ENCODE measurements at places on chromosomes 13 and 19.

- DNase-seq = no peak
Measured at GRCh38 chr13:38863536-38863935, 127.1 kb downstream of the STOML3 start.

GRCh38 chr13:65032825-65033224 is 2197.3 kb downstream of the PCDH9 start:
- no peak for DNase-seq

DNA sequence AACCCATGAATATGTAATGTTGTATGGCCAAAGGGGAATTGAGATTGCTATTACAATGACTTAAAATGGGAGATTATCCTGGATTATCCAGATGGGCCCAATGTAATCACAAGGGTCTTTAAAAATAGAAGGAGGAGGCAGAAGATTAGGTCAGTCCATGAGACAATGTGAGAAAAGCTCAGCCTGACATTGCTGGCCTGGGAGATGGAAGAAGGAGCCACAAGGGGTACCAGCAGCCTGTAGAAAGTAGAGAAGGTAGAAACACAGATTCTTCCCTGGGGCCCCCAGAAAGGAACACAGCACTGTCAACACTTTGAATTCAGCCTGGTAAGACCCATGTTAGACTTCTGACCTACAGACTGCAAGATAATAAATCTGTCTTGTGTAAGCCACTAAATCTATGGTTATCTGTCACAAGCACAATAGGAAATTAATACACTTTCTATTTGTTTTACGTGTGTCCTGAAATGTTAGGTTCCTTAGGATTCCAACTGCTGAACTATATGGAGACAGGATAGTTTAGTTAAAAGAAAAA is 132.9 kb upstream of the SERP2 start:
- DNase-seq = no peak

GRCh38 chr13:34230271-34230670 is 412.3 kb downstream of the RFC3 start:
- DNase-seq = no peak

- DNase-seq = no peak
Measured at GRCh38 chr13:72255908-72256307, 388.9 kb upstream of the DACH1 start.

- DNase-seq = no peak
Measured at GRCh38 chr13:44112700-44113329, 233.1 kb downstream of the LACC1 start.

- no peak for DNase-seq
Measured at GRCh38 chr19:9935506-9936325, 599 bp downstream of the OLFM2 start.

GRCh38 chr13:99991013-99991827 is 9.6 kb downstream of the ZIC2 start:
- no peak for DNase-seq

- no peak for DNase-seq
Measured at GRCh38 chr19:54600212-54600611, 6.8 kb downstream of the LILRA1 start.

GRCh38 chr13:109096101-109096500 is 466.7 kb downstream of the MYO16 start:
- DNase-seq = no peak

GRCh38 chr19:48681127-48681470 is 8.3 kb upstream of the NTN5 start:
- DNase-seq = no peak

DNA sequence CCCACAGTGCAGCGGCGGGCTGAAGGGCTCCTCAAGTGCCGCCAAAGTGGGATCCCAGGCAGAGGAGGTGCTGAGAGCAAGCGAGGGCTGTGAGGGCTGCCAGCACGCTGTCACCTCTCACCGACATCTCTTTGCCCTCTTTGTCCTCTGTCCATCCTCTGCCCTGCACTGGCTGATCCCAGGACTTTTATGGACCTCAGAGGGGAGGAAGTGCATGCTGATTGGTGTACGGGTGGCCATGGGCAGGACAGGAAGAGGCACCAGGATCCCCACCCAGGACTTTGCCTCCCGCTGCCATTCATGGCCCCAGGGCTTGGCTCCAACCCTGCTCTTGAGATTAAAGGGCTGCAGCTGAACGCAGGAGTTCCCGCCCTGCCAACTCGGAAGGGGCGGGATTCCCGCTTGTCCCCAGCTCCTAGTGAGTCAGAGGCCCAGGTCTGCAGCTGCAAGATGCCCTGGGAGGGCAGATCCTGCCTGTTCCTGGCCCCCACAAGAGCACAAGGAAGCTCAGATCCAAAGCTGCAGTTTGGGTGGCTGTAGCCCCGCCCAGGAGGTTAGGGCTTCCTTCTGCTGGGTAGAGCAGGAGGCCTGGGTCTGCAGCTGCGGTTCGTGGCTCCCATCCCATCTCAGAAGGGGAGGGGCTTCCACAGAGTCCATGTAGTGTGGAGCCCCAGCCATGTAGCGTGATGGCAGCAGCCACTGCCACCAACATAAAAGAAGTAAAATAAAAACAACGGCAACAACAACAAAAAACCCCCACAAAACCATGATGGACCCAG is 1716.7 kb downstream of the SLITRK1 start:
- no peak for DNase-seq

GRCh38 chr13:98405107-98405571 is 171.8 kb downstream of the STK24 start:
- no peak for DNase-seq

DNA sequence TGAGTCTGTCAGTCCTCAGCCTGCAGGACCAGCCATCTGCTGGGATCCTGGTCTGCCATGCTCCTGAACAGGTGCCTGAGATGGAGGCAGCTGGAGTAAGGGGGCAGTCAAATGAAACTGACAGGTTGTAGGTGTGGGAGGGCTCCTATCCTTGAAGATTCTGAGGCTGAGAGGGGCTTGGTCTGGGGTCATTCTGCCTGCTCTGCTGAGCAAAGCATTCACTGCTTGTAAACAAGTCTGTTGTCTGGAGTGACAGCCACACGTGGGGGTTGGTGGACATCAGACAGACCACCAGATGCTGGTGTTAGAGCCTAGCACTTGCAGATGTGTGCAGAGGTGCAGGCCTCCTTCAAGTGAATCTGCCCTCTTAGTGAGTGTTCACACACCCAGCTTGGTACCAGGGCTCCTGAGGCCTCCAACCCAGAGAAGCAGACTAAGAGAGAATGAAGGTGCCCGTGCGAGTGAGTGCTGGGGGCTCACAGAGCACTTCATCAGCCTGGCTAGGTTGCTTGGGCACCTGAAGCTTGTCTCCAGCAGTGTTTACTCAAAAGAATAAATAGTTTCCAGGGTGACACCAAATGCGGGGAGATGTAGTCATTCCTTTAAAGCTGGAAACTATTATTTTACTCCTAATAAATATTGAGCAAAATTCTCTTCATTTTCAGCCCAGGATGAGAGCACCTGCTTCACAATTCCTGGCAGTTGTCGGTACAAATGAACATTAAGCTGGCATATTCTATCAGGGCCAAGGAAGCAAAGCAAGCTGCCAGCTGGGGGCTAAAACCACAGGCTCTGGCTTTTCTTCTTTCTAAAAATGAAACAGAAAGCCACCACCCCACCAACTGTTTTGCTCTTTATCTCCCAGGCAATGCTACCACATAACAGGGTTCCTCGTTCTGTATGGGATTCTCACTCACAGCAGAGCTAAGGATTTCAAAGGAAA is 82.3 kb downstream of the RNASEH2B start:
- no peak for DNase-seq

DNA sequence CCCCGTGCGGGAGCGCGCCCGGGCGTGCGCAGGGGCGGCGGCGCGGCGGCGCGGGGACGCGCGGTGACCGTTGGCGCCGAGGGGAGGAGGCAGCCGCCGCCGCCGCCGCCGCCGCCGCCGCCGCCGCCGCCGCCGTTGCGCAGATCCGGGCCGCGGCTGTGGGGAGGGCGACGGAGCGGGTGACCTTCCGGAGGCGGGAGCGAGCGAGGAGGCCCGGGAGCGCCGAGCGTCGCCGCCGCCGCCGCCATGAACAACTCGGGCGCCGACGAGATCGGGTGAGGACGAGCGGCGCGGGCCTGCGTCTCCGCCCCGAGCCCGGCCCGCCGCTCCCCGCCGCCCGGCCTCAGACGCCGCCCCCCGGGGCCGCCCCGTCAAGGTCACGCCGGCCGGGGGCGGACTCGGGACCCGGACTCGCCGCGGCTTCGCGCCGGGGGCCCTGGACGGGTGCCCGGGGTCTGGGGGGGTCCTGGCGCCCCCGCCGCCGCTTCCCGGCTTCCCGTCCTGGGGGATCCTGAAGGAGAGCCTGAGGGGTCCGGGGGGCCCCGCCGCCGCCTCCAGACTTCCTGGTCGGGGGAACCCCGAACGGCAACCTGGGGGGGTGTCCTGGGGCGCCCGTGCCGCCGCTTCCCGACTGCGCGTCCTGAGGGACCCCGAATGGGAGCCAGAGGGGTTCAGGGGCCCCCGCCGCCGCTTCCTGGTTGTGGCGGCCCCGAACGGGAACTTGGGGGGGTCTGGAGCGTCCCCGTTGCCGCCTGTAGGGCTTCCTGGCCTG is at the start of gene DAZAP1:
DAZAP1 (plus strand) TSS at position 59 of the 772 bp plus-strand sequence; CDS start at position 247, 188 bp downstream.
- DNase-seq = no peak

GRCh38 chr19:46111376-46111775 is 13.1 kb downstream of the IGFL3 start:
- no peak for DNase-seq

- no peak for DNase-seq
Measured at GRCh38 chr19:18393836-18394235, 3.6 kb downstream of the LRRC25 start.

DNA sequence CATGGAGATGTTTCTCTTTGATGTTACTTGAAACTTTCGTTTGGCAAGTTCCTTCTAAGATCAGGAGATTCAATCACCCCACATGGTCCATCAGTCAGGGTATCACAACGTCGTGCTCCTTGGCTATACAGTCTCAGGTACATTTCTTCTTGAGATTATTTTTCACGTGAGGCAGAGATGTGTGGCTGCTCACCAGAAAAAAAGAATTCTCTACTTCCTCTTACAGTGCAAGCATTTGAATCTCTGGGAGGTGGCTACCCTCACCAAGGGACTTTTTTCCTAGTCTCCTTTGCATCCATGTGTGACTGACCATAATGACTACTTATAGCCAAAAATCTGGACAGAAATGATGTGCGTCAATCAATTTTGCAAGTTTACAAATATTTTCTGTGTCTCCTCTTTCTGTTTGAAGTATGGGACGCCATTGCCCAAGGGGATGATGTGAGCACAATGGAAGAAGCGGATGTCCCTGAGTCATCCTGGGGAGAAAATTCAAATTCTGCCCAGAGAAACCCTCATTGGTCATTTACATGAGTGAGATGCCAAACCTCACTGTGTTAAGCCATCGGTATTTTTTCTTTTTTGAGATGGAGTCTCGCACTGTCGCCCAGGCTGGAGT is 8.6 kb upstream of the LAIR2 start:
- no peak for DNase-seq

DNA sequence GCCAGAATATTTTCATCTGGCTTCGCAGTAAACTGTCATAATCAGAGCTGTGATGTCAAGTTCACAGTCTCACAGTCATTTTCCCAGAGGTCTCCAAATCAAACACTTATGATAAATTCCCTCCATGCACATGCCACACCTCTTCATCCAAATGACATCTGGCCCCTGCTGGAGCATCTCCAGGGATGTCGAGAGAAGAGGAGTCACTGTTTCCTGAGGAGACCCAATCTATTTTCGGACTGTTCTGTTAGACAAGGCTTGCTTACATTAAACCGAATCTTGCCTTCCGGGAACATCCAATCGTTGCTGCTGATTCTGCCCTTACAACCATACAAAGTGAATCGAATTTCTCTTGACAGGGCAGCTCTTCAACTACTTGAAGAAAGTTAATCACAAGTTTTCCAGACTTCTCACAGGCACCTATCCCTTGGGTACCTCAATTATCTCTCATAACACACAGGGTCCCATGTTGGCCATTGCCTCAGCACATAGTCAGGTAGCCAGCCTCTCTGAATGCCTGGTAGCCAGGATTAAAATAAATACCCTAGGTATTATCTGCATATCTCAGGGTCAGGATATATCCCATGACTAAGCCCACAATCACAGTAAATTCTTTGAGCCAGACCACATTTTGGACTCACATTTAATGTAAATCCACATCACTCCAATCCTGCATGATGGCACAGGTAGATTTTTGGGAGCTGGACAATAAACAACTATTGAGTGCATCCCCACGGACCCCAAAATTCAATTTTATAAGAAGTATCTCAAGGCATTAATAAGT is 182.5 kb downstream of the ABCC4 start:
- DNase-seq = no peak

DNA sequence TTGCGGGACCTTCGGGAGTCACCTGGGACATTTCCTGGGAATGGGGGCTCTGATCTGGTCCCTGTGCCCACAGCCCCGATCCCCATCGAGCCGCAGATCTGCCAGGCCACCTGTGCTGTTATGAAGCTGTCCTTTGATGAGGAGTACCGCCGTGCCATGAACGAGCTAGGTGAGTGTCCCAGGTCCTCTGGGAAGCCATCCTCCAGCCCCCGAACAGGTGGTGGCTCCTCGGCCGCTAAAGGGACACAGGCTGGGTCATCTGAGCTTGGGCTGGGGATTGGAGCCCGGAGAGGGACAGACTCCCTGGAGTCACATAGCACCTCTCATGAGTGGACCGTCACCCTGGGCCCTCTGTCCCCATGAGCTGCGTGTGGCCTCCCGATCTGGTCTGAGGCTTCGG is 8.0 kb downstream of the APC2 start:
- no peak for DNase-seq

- no peak for DNase-seq
Measured at GRCh38 chr19:4401769-4402170, 670 bp upstream of the CHAF1A start.

All from GOT3 (cell line).